Epithelial cell of proximal tubule (primary cell): ENCODE measurements at places on chromosomes 7 and 10.

GRCh38 chr10:29304995-29305335, 16.1 kb downstream of the LYZL1 start:
- no peak for DNase-seq

DNA sequence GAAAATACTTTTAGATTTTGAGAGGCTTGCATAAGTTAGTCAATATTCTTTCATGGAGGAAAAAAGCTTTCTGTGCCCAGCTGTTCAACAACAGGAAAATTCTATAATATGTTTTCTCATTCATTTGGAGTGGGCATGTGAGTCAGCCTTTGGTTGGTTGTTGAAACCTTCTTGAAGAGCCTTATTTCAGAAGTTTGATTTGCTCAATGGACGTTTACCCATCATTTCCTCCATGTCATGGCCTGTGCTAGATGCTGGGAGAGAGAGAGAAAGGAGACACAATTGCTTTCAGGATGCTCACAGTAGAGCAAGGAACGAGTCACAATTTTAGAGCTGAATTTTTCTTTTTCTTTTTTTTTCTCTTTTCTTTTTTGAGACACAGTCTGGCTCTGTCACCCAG, 181.7 kb downstream of the PRKCQ start:
- no peak for DNase-seq

DNA sequence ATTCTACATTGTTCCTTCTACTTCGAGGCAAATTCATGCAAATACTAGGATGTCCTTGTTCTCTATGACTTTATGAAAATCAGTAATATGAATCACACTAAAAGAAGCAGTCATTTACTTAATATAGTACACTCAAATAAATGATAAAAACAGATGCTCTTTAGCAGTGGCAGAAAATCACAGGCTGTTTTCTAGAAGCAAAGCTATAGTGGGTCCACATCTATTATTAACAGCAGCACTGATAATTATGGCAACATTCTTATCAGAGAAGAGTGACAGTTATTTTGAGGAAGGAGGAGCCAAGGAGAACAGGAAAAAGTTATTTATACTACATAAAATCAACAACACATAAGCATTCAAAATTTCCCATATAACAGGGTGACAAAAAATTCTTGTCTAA, 16.5 kb downstream of the KIF5B start:
- DNase-seq = no peak

GRCh38 chr10:61987537-61987936, 86.0 kb downstream of the ARID5B start:
- DNase-seq = no peak

DNA sequence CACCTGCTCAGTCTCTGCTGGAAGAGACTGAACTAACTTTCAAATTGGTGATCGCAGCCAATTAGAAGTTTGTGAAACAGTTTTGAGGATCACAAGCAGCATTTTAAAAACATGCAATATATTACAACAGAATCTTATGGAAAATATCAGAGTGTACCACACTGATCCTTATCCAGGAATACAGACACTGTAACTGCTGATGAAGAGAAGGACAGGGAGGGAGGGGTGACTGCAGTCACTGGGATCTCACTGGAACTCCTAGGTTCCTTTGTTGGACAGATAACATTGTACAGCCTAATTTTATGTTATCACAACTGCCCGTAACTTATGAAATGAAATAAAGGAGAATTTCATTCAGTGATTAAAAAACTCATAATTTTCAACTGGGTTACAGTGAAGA, 6.8 kb upstream of the UBN2 start:
- no peak for DNase-seq

- no peak for DNase-seq
Measured at GRCh38 chr7:87709258-87709657, 81.1 kb downstream of the RUNDC3B start.

GRCh38 chr10:77072836-77073662, 564.6 kb downstream of the KCNMA1 start:
- no peak for DNase-seq

DNA sequence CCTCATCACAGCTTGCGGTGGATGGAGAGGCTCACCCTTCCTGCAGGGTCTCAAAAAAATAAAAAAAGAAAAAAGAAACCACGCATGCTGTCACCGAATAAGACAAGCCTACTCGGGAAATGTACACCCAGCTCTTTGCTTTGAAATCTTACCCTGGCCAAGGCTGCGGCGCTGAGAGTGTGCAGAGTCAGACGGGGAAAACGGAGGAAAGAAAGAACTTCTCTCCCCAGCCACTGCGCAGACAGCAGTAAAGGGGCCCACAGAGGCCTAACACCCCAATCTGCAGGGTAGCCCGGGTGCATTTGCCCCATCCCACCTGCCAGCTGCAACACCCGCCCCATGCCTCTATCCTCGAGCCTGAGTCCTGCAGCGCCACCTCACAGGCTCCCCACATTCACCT, 14.8 kb downstream of the SLIT1 start:
- no peak for DNase-seq

- no peak for DNase-seq
Measured at GRCh38 chr7:19587291-19587690, 121.5 kb downstream of the POLR1F start.

DNA sequence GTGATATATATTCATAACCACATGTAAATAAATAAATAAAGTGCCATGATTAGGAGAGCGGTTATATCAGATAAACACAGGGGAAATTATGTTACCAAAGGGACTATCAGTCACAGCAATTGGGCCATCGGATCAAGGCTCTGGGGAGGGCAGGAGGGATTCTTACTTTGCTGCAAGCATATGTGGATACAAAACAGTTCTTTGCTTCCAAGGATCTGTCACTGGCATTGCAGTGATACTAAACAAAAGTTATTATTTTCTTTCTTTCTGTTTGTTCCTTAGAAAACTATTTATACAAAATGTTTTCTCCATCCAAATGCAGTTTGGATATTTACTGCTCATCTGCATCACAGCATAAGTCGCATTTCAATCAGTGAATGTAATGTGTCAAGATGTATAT, 188.4 kb upstream of the MGMT start:
- no peak for DNase-seq

DNA sequence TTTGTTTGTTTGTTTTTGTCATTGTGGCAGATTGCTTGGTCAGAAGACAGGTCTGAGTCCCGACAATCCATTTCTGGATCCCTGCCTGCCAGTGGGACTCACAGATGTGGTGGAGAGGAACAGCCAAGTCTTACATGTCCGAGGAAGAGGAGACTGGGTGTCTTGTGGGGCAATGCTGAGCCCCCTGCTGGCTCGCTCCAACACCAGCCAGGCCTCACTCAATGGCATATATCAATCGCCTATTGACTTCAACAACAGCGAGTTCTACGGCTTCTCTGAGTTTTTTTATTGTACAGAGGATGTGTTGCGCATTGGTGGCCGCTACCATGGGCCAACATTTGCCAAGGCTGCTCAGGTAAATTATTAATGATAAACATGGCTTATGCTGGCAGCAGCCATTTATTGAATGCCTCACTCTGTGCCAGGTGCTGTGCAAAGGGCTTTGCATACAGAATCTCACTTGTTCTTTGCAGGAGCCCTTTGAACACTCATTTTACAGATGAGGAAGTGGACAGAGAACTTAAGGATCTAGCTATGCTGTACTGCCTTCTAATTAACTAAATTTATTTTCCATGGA, 33.3 kb downstream of the COX15 start:
- no peak for DNase-seq

DNA sequence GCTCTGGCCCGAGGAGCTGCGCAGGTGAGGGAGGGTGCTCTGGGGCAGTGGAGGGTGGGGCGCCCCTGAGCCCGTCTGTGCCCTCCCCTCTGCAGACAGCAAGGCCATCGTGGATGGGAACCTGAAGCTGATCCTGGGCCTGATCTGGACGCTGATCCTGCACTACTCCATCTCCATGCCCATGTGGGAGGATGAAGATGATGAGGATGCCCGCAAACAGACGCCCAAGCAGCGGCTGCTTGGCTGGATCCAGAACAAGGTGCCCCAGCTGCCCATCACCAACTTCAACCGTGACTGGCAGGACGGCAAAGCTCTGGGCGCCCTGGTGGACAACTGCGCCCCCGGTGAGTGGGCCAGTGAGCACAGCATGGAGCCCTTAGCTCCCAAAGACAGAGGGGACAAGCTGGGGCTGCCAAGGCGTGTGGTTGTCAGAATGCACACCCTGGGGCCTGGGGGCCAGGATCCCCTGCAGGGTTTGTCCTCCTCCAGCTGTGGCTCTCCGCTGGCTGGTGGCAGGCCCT, 5.1 kb downstream of the FLNC start:
- DNase-seq = no peak

GRCh38 chr7:3493499-3493898, 192.4 kb downstream of the SDK1 start:
- DNase-seq = peak; percentile 56

- DNase-seq = no peak
Measured at GRCh38 chr7:89477991-89478390, 676.3 kb upstream of the STEAP1 start.

DNA sequence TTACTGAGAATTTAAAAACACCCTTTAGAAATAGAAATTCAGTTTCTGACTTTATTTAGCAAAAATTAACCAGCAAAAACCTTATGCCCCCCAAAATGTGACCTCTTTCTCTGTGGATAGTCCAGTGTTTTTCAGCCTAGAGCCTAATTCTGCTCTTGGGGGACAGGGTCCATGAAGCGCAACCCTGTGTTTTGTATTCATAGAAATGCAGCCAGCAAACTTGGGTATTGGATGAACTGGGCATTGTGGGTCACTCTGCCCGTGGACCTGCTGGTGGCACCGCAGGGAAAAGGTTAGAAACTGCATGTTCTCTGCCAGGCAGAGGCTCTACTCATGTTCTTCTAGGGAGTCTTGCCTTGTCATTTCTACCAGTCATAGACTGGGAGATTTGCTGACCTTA, 787.4 kb upstream of the C7orf33 start:
- no peak for DNase-seq

DNA sequence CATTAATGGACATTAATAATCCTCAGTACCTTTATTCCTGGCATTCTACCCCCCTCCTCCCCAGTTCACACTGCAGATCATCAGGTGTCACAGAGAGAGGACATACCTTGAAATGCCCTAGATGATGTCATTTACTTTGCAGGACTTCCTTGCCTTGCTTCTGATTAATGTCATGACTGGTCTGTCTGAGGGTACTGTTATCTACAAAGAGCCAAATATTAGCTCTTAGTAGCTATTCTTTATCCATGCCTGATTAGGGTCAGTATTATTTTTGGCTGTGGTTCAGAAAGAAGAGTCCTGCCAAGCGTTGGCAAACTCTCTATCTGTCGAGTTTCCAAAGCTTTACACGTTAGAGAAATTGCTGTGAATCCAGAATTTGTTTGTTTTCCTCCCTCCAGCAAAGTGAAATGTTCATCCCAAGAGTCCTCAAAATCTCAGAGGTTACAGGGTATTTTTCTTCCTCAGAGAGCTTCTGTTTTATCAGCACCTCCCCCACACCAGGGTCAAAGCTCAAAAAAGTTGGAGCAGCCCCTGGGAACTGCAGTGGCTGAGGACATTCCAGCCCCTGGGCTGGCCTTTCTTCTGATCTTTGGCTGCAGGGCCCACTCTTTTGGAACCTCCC, 12.6 kb downstream of the SCD start:
- DNase-seq = no peak

DNA sequence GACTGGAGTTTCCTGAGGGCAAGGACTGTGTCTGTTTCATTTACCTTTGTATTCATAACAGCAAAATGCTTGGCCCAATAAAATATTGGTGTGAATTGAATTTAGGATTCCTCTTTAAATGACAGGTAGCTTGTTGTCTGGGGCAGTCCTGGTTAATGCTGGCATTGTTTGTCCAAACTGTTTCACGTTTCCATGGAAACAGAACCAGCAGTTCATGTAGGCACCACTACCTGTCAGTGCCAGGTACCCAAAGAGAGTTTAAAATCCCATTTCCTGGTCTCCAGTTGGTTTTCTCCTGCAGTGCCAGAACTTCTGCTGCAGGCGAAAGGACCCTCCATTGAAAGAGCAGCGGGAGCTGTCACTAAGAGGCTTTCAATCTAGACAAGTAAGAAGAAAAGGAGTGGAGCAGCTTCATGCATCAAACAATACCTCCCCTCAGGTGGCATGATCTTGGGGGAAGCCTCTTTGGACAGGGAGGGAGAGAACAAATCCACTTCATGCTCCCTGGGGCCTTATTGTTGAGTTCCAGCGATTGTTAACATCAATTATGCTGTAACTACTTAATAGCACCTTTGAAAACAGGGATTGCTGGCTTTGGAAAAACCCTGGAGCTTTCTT, 109.6 kb downstream of the KIF20B start:
- DNase-seq = no peak
